ENCODE measurements at places on chromosomes 12 and 14.

DNA sequence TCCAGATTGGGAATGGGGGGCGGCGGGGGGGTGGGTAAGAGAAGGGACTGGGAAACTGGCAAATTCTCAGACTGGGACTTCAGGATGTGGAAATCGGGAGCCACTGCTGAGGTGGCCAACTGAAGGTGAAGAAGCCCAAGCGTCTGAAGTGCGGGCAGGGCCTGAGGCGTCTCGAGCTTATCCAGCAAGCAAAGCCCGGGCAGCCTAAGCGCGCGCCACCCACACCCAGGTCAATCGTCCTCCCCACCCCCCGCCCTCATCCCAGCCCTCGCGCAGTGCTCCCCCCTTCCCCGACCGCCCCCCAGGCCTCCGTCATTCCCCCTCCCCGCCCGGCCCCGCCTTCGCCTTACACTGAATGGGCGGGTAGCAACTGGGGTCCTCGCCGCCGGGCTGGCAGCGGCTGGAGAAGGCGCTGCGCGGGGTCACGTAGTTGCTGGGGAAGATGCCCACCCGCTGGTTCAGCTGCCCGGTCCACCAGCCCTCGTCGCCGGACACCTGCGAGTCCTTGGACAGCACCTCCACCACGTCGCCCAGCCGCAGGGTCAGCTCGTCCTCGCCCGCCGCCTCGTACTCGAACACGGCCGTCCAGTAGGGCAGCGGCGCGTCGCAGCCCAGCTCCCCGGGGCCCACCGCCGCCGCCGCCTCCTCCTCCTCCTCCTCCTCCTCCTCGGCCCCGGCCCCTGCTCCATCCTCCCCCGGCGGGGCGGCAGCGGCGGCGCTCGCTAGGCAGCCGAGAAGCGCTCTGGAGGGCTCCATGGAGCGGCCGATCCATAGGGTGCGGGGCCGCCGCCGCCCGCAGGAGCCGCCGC lies 693 bp downstream of the MAP3K9 start:
- DNase-seq = peak; percentile 20

- no peak for DNase-seq
Measured at GRCh38 chr14:67425608-67426007, 13.6 kb upstream of the PLEK2 start.

GRCh38 chr12:131867891-131868675 lies 26.3 kb upstream of the ULK1 start:
- no peak for DNase-seq

- no peak for DNase-seq
Measured at GRCh38 chr14:92244805-92245204, 78.2 kb upstream of the SLC24A4 start.

Data from stimulated activated CD4-positive, alpha-beta T cell treated with anti-CD3 and anti-CD28 coated beads, Interleukin-1b, Interleukin-23, amount 100 ng/mL, for 1 hour (primary cell).